SHP77 (cell line): ENCODE measurements at places on chromosomes 1 and 21.
A peak's percentile ranks its signal among the peaks of the same experiment; 100 is the strongest.

- no peak for DNase-seq
These were observed 17.4 kb downstream of the MYOM3 start for GRCh38 chr1:24094554-24094953.

DNA sequence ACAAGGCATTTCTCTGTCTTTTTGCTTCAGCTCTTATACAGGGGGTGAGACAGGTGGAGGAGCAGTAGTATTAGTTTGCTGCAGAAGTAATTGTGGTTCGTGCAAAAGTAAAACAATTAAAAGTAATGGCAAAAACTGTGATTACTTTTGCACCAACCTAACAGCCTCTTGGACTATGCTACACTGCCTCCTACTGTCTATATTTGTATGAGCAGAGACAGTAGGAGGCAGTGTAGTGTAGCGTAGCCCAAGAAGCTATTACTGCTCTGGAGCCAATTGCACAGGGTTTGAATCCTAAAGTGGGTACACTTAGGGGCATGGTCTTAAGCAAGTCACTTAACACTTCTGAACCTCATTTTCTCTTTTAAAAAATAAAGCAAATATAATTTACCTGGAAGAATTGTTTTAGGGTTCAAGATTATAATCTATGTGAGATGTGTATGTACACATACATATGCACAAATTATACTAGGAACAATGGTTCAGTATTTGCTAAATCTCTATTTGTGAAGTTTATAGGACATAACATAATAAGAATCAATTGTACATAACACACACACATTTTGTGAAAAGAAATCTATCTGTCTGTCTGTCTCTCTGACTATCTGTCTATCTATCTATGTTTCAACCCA is 103.8 kb downstream of the BRINP3 start:
- DNase-seq, result no peak

DNA sequence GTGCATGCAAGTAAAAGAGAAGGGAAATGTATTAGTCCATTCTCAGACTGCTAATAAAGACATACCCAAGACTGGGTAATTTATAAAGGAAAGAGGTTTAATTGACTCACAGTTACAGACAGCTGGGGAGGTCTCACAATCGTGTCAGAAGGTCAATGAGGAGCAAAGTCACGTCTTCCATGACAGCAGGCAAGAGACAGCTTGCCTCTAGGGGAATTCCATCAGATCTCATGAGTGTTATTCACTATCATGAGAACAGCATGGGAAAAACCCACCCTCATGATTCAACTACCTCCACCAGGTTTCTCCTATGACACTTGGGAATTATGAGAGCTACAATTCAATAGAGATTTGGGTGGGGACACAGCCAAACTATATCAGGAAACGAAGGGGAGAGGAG is 8.1 kb downstream of the KRTAP21-3 start:
- no peak for DNase-seq

DNA sequence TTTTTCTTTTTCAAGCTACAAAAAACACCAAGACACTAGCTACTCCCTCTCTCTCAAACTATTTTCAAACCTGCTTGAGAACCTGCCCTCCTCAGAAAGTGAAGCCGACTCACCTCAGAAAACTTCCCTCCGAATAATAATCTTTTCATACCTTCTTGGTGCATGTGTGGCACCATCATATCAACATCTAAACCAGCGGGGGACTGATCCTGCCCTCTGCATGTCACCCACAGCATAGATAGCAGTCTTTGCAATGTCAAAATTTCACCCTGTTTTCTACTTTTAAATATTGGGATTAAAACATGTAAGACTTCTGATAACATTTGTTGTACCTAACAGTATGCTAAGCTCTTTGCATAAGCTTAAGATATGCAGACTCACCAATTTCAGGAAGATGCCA is 1260.3 kb downstream of the PLA2G4A start:
- no peak for DNase-seq

- no peak for DNase-seq
These were observed 47.4 kb upstream of the ACTRT2 start for GRCh38 chr1:2973601-2974593.

DNA sequence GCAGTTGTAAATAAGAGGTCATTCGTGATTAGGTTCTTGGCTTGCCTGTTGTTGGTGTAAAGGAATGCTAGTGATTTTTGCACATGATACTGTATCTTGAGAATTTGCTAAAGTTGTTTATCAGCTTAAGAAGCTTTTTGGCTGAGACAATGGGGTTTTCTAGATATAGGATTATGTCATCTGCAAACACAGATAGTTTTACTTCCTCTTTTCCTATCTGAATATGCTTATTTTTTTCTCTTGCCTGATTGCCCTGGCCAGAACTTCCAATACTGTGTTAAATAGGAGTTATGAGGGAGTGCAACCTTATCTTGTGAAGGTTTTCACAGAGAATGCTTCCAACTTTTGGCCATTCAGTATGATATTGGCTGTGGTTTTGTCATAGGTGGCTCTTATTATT is 576.1 kb upstream of the RGS18 start:
- no peak for DNase-seq

GRCh38 chr1:233796146-233796783 is 108.2 kb upstream of the SLC35F3 start:
- no peak for DNase-seq

DNA sequence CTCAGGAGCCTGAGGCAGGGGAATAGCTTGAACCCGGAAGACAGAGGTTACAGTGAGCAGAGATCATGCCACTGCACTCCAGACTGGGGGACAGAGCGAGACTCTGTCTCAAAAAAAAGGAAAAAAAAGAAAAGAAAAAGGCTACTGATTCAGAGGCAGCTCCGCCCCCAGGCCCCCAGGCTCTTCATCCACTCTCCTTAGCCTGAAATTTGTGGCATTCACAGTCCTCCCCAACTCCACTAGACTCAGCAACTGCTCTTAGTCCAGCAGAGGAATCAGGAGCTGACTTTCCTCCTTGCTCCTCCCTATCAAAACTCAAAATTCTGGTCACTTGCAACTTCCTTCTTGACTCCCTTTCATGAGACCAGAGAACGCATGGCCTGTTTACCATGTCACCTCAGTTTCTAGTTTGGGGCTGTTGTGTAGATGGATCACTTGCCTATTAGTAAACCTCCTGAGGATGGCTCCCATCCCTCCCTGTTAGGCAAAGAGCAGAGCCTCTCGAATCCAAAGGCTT is 27.1 kb downstream of the PCAT6 start:
- no peak for DNase-seq

- no peak for DNase-seq
These were observed 447 bp downstream of the TTC34 start for GRCh38 chr1:2801046-2801445.

GRCh38 chr1:151710187-151710840 is 6.3 kb downstream of the CELF3 start:
- DNase-seq, result peak; percentile 66

GRCh38 chr1:20819818-20820217 is 32.7 kb upstream of the HP1BP3 start:
- DNase-seq, result no peak

- no peak for DNase-seq
These were observed 57.8 kb downstream of the TMEM53 start for GRCh38 chr1:44616284-44616990.

- DNase-seq, result no peak
These were observed at the start of gene HPCA for GRCh38 chr1:32886004-32886827. HPCA (plus strand) TSS chr1:32886491; CDS start chr1:32888899, 2,408 bp downstream.

DNA sequence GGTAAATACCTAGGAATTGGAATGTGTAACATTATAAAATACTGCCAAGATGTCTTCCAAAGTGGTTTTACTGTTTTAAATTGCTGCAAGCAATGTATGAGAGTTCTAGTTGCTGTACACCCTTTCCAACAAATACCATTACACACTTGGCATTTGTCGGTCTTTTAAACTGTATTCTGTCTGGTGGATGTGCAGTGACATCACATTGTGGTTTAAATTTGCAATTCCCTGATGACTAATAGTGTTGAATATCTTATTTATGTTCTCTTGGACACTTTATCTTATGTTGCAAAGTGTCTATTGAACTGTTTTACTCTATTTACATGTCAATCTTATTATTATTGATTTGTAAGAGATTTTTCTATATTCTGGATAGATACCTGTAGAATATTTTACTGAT is 561.2 kb upstream of the B3GALT2 start:
- DNase-seq, result no peak

DNA sequence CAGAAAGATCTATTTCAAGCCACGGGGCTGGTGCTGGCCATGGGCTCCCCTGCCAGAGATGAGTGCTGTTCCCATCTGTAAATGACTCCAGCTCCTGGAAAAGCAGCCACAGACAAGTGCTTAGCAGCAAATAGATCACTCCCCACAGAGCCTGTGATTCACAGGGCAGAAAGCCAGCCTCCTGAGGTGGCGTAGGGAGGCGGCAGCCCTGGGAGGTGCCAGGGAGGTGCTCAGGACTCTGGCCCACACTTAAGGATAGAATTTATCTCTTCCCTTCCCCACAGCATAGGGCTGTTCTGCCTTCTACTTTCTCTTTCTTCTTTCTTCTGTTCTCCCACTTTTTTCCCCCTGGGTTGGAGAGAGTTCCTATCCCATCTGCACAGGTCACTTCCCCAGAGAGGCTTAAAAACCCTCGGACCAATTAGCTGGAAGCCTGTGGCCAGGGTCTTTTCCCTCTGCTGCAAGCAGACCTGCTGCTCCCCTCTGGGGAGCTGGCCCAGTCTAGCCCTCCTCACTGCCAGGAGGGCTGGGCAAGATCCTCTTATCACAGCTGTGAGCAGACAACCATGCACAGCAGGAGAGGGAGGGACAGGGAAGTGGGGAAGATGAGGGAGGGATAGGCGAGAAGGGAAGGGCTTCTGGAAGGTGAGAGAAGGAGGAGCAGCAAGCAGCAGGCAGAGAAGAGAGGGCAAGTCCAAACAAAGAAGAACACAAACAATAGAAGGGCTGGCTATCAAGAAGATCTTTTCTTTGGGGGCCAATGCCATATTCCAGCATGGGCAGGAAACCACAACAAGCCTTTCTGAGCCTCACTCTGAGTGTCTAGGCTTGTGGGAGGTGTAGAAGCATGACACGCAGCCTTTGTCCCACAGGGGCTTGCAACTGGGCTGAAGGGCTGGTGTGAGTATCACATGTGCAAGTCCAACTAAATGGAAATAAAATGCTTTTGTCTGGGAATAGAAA is 41.0 kb downstream of the KCND3 start:
- no peak for DNase-seq

- DNase-seq, result no peak
These were observed 71.6 kb downstream of the TRIM33 start for GRCh38 chr1:114439369-114439768.

- no peak for DNase-seq
These were observed 14.7 kb downstream of the CSF1 start for GRCh38 chr1:109925159-109925990.

- no peak for DNase-seq
These were observed 7.4 kb downstream of the AZIN2 start for GRCh38 chr1:33088119-33088906.

DNA sequence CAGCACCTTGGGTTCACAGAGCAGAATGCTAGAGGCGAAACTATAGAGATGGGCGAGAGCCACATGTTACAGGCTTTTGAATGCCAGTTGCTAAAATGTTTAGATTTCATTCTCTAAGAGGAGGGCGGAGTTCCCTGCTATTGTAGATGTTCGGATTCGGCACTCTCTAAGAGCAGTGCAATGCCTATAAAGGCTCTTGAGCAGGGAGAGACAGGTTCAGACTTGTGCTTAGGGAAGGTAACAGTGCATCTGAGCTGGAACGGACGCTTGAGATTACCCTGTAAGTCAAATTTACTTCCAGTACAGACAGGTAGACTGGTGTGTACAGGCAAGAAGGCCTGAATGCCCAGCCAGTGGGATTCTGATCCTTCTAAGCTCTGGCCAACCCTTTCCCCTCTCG is 15.3 kb downstream of the LURAP1 start:
- DNase-seq, result no peak

- DNase-seq, result no peak
These were observed 14.1 kb upstream of the ARF1 start for GRCh38 chr1:228068359-228068758.

GRCh38 chr1:10685808-10686403 is 110.5 kb downstream of the CASZ1 start:
- DNase-seq, result peak; percentile 30

- no peak for DNase-seq
These were observed 46.8 kb upstream of the COX20 start for GRCh38 chr1:244788493-244789275.

DNA sequence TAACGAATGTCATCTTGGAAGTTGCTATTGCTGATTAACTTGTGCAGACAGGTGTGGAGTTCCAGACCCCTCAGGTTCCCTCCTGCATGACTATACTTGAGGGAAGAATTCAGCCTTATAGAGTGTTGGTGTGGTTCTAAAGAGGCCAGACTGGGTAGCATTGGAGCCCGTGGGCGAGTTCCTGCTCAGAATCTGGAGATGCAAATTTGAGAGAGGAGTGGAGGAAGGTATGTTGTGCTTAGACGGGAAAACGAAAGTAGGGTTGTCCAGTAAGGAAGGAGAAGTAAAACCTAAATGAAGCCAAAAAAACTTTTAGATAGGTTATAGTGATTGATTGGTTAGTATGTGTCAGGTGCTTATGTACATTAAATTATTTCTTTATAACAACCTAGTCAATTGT is 79.2 kb downstream of the ZNF326 start:
- DNase-seq, result no peak

DNA sequence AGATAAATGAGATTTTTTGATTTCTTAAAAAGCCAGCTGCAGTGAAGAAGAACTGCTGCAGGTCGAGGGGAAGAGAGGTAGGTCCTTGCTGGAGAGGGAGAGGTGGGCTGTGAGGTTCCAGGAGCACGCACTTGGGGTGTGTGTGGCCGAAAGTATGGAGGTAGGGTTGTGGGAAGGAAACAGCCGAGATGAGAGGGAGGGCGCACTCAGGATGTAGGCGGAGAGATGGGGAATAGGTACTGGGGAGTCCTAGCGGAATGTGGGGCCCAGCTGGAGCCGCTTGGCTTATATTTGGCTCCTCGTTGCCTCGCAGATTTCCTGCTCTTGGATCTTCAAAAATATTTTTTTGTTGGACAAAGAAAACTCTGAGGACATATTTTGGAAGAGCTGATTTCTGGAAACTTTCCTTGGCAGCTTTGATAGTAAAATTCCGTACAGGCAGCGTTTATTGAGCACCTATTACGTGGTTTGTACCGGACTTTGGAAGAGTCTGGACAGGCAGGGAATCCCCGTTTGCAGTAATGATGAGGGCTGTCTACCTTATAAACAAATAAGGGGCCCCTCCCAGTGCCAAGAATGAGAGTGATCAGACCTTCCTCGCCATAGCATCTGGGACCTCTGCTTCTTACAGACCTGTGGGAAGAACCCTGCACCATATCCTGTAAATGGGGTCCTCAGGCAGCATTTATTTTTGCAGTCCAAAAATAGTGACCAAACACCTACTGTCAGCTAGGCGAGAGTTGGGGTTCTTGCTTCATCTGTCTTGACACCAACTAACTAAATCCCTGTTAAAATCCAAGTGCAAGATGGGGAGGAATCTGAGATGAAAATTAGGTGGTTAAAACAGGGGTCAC is 1.5 kb downstream of the LRRC8D start:
- DNase-seq, result no peak
